Sigmoid colon (tissue), 7 donors: ENCODE measurements at places on chromosomes 7 and 10. TPM values are rescaled to one million over a fixed set of nuclear protein-coding genes. Genes with fewer than 3 reads are reported as not detected.

The PAPOLB gene
- not detected for polyA plus RNA-seq

The OR2A7 gene
- polyA plus RNA-seq: 3.5 TPM

The FRAT2 gene
- 24.6 TPM for polyA plus RNA-seq

The TMEM236 gene
- polyA plus RNA-seq: 4.9 TPM

The FAM180A gene
- polyA plus RNA-seq: not detected

The SPDYE11 gene
- polyA plus RNA-seq: not detected

The TAF3 gene
- polyA plus RNA-seq: 3.0 TPM

The ASIC3 gene
- 0.46 TPM for polyA plus RNA-seq

The SAP25 gene
- polyA plus RNA-seq: not detected

The CYP3A5 gene
- polyA plus RNA-seq: 36.1 TPM

The PNLIPRP3 gene
- polyA plus RNA-seq: not detected

The PDE1C gene
- polyA plus RNA-seq: 0.99 TPM

The EPDR1 gene
- 5.5 TPM for polyA plus RNA-seq

The YAE1 gene
- polyA plus RNA-seq: 52.0 TPM

The CFAP58 gene
- polyA plus RNA-seq: 0.09 TPM

The CLDN3 gene
- 705 TPM for polyA plus RNA-seq

The OLAH gene
- 0.63 TPM for polyA plus RNA-seq

The MRPS17 gene
- 16.9 TPM for polyA plus RNA-seq

The RET gene
- polyA plus RNA-seq: 3.4 TPM

The ASB4 gene
- not detected for polyA plus RNA-seq

The SPDYE6 gene
- polyA plus RNA-seq: 0.23 TPM

The AZGP1 gene
- 7.9 TPM for polyA plus RNA-seq

The TMEM120A gene
- polyA plus RNA-seq: 88.2 TPM
